Activated CD8-positive, alpha-beta memory T cell treated with anti-CD3 and anti-CD28 coated beads, Interleukin-2, amount 10 ng/mL, durations not matched to agents 7 days and 5 days (primary cell): ENCODE measurements at places on chromosomes 3 and 15. TPM values are rescaled to one million over a fixed set of nuclear protein-coding genes. Genes with fewer than 3 reads are reported as not detected.

DNA sequence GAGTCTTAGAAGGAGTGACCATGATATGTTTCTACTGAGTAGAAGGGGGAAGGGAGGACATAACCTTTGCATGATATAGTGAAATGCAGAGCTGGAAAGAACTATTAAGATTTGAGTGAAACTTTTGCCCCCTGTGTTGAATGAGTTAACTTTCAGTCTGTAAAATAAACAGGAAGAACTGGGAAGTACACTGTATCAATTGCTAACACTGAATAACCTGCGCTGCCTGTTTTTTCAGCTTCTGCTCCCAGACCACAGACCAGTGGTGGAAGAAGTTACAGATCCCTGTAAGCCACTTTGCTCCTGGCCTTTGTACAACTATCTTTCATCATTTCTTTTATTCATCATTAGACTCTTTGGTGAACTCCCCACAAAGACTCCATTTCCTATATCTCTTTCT is 3.6 kb upstream of the LRCH3 start:
- DNase-seq, result no peak

- no peak for DNase-seq
These were observed 142.8 kb downstream of the LIPC start for GRCh38 chr15:58574631-58575030.

DNA sequence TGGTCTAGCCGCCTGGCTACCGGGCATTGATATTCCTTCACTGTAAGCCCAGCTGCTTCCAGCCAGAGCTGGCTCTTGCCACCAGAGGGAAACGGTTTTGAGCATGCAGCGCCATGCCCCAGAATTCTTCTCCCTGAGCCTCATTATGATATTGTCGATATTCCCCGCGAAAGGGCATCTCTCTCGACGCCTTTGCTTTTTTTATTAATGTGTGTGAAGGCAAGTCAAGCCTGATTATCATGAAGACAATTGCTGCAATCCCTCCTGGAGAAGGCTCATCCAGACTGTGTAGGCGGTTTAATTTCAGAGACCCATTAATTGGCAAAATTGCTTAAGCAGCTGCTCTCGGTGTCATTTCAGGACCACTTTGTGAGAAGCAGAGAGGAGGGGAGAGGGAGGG is 321.2 kb upstream of the TLE3 start:
- DNase-seq, result no peak

- peak; percentile 68 for DNase-seq
These were observed 1.5 kb upstream of the MYNN start for GRCh38 chr3:169771497-169772304.

GRCh38 chr3:133447750-133448477 is 48.1 kb downstream of the BFSP2 start:
- DNase-seq, result no peak

- DNase-seq, result no peak
These were observed 12.6 kb upstream of the ADPGK start for GRCh38 chr15:72796210-72796514.

Gene ZBTB47
- 0.41 TPM for total RNA-seq

Gene INSYN1
- total RNA-seq, result not detected

- DNase-seq, result no peak
These were observed 228.9 kb upstream of the MRPL3 start for GRCh38 chr3:131731709-131732108.

Gene ADIPOQ
- total RNA-seq, result not detected

- DNase-seq, result no peak
These were observed 181.9 kb downstream of the NSMCE3 start for GRCh38 chr15:29087521-29088285.

DNA sequence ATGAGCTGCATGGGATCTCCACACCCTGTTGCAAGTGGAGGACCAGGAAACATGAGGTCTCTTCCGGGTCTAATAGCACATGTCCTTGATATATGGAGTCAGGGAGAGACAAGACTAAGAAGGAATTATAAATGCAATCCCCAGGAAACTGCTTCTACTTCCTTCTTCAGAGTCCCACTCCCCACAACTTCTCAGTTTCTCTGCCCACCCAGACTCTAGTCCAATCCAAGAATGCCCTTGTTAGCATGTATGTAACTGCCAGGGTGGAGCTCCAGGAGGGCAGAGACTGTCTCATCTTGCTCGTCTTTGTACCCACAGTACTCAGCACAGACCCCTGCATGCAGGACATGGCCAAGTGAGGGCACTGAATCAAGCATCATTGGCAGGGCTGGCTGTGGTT is 8.3 kb downstream of the DAPK2 start:
- no peak for DNase-seq
